ENCODE measurements at places on chromosomes 11 and 22.
A peak's percentile ranks its signal among the peaks of the same experiment; 100 is the strongest.

DNA sequence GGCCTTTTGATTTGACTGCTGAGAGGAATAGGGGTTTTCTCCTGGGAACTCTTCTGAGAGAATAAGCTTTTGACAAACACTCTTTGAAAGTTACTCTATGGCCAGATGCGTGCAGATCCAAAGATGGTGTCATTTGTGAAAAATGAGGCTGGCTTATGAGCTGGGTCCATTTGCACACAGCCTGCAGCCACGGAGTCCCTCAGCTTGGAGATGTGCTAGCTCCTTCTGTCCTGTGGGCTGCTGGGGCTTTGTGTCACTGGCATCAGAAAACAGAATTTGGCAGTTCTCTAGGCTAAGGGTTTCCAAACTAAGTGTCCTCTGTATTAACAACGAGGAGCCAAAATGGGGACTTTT, 702.4 kb downstream of the NTM start:
- no peak for DNase-seq

- DNase-seq, result peak; percentile 55
Measured at GRCh38 chr11:10856689-10857458, 979 bp downstream of the ZBED5 start.

DNA sequence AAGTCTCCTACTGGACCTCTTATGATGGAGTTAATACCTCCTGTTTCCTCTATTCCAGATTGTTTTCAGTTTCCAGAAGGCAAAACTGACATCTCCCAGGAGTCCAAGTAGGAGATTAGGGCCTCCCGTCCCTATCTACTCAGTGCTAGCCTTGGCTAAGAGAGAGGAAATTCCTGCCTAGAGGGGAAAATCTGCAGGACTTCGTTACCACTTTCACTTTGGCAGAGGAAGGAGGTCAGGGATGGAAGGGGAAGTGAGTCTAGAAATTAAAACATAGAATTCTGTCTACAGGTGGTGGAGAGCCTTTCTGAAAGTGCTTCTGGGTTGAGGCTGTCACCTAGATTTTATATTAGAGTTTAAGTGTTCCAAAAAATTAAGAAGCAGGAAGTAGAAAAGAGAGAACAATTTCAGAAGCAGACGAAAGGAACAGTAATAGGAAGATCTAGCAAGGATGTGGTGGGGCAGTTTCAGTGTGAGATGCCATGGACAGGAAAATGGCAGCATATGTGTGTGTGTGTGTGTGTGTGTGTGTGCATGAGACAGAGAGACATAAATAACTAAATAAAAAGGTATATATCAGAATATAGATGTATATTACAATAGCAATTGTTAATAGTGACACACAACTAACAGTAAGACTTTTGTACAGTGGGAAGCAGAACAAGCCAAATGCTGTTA, 2.4 kb upstream of the TRIM68 start:
- no peak for DNase-seq

GRCh38 chr11:47869544-47870393, 21.6 kb upstream of the NUP160 start:
- no peak for DNase-seq

DNA sequence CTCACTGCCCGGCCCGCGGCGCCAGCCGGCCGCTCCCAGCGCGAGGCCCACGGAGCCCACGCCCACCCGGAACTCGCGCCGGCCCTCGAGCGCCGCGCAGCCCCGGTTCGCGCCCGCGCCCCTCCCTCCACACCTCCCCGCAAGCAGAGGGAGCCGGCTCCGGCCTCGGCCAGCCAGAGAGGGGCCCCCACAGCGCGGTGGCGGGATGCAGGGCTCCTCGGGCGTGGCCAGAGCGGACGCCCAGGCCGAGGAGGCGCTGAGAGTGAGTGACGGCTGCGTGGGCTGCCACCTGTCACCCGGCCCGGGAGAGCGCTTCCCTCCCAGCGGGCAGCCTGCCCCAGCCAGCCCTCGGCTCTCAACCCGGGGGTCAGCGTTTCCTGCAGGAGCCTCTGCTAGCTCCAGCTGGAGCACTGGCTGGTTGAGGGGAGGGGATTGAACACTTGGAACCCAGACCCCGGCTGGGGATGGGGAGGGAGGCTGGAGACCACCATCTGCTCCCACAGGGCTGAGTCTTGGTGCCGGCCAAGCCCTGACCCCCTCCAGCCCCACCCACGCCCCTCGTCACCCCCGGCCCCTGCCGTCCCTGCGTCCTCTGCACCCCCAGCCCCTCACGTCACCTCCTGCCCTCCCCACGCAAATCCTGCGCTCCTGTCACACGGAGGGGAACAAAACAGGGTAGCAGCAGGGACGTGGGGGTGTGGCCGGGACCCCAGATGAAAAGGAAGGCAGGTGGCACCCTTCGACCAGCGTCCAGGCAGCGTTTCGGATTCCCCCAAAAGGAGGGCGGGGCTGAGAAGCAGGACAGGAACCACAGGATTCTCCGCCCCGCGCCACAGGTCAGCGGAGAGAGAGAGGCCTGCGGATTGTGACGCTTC, 157.0 kb downstream of the BRD1 start:
- no peak for DNase-seq

- no peak for DNase-seq
Measured at GRCh38 chr22:29703569-29704195, 16.1 kb upstream of the CABP7 start.

DNA sequence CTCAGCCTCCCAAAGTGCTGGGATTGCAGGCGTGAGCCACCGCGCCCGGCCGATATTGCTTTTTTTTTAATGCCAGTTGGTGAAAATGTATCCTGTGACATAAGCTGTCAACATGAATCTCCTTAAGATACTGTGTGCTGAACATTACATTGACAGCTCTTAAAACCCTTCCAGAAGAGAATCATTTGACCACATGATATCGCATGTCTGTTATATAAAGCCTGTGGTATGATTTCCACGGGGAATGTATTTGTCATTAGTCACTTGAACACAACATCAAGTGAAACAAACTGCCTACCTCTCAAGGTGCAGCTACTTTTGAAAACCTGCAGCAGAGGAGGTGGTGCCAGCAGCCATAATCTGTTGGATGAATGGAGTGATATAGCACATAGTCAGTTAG, 67.0 kb downstream of the BCL2L13 start:
- DNase-seq, result no peak

DNA sequence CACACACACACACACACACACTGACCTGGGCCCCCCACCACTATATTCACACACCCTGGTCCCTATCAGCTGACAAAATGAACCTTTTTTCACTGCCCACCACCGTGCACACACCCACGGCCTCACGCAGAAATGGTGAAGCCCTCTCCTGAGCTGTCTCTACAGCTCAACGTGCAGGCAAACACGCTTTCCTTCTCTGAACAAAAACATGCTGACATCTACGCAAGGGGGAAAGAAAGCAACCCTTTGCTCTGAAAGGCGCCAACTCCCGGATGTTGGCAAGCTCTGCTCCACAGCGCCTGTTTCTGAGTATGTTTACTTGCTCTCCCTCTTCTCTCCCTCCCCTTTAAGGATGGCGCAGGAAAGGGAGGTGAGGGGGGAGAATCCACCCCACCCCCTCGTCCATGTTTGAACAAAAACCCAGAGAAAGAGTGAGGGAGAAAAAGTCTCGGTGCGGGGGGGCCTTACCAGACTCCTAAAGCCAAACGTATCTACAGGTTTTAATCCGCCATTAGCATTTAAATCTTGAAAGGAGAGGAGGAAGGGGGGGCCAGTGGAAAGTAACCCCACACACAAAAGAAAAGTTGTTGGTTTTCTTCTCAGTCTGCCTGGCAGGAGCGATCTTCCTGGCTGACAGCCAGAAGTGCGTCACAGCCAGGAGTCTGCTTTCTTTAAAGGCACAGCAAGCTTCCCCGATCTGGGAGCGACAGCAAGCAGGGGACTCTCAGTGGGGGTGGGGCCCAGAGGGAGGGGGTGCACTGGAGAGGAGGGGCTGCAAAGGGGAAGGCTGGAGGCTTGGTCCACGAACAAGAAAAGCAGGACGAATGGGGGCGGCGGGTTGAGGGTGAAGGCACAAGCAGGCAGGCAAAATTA, 39.6 kb downstream of the NUMA1 start:
- peak; percentile 91 for DNase-seq

DNA sequence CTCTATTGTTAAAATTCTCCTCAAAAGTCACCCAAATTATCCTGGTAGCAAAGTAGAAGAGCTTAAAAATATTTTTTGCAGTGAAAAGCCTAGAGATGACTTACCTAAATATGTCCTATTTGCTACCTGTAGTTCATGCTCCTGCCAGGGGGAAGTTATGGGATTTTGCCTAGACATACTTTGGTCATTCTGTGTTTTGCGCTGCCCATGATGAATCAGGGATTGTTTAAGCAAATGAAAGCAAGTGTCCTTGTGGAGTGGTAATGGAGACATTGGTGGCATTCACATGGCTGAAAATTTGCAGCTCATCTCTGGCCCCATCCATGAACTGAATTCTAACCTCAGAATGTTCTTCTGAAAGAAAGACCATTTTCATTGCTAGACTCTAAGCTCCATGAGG, 14.6 kb upstream of the SESN3 start:
- no peak for DNase-seq

DNA sequence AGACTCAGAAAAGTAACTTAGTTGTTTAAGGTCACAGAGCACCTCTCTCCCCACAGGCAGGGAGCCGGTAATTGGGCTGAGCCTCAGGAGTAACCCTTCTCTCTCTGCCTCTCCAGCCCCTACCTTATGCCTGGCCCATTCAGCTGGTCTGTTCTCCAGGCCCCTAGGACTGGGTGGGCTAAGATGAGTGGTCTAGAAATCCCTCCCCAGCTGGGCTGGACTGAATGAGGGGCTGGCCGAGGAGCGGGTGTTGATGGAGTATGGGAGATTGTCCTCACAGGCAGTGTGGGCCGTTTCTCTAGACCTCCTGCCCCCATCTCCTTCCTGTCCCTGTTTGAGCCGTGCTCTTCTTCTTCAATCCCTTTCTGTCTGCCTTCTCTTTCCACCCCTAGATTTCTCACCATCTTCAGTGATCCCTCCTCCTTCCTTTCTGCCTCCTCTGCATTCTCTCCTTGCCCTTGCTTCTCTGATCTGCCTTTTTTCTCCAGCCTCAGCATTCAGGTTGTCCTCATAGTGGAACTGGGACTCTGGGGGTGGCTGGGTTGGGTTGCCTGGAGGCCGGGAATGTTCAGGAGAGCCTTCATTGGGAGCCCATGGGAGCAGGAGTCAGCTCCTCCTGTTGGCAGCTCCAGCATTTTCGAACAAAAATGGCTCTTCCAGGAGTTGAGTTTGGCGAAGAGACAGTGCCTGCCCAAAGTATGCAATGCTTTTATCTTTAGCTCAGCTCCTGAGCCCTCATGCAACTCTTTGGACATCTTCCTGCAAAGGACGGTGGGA, 7.6 kb downstream of the ST3GAL4 start:
- DNase-seq, result no peak

DNA sequence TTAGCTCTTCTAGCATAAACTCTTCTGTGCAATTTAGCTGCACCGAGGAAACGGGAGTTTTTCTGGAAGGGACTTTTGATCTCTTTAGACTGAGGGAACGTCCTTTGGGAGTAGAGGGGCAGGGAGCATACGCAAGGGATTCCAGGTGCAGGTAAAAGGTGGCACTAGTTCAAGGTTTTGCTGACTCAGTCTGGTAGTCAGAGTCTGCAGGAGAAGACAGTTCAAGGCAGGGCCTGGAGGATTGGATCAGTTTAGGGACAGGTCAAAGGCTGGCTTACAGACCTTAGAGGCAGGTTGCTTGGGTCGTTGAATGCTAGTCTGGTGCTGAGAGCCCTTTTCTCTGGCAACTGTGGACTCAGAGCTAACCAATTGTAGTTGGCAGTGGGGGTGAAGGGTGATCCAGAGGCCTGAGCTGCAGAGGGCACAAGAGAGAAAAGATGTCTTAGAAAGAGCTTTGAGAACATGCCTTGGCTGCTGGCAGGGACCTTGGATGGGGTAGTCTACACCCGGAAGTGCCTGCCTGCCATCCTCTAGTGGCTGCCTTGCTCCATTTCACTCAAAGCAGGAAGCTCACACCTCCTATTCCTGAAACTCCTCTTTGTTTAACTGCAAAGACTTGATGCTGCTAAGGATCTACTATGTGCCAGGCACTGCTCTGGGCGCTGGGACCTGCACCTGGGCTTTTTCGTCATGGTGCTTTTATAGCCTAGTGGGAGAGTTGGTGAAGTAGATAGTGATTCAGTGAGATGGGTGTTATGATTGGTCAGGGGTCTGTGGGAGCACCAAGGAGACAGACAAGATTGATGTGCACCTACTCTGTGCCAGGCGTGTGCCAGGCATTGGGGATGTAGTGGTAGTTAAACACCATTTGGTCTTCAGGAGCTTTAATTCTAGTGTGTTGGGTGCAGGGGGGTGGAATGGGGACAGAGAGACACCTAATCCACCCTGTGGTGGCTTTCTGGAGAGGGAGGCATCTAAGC, 17.1 kb downstream of the MIAT start:
- no peak for DNase-seq

- no peak for DNase-seq
Measured at GRCh38 chr22:35349704-35350538, 31.0 kb upstream of the HMOX1 start.

- DNase-seq, result no peak
Measured at GRCh38 chr11:46279126-46280099, 2.0 kb downstream of the CREB3L1 start.

GRCh38 chr11:134558916-134559601, 147.0 kb upstream of the B3GAT1 start:
- DNase-seq, result no peak

- peak; percentile 25 for DNase-seq
Measured at GRCh38 chr11:118715245-118715831, 35.9 kb upstream of the TREH start.

- DNase-seq, result no peak
Measured at GRCh38 chr11:12092714-12093113, 17.7 kb upstream of the MICAL2 start.

DNA sequence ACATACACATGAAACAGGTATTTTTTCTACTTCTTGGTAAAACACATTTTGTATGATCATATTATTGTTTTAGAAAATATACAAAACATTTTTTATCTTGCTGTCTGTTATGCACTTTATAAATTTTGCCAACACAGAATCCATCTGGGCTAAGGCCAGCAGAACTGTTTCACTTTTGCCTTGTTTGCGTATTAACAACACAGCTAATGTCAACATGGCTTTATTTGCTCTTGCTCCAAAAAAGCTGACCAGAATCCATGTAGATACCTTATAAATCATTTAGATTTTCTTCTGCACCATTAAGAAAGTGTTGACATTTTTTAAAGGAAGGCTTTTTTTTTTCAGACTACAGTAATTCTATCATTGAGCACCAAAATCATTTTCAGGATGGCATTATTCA, 58.1 kb upstream of the PGR start:
- DNase-seq, result no peak

- DNase-seq, result peak; percentile 74
Measured at GRCh38 chr22:35446365-35446764, 46.4 kb downstream of the MCM5 start.

GRCh38 chr11:129578006-129578405, 202.4 kb downstream of the BARX2 start:
- no peak for DNase-seq

DNA sequence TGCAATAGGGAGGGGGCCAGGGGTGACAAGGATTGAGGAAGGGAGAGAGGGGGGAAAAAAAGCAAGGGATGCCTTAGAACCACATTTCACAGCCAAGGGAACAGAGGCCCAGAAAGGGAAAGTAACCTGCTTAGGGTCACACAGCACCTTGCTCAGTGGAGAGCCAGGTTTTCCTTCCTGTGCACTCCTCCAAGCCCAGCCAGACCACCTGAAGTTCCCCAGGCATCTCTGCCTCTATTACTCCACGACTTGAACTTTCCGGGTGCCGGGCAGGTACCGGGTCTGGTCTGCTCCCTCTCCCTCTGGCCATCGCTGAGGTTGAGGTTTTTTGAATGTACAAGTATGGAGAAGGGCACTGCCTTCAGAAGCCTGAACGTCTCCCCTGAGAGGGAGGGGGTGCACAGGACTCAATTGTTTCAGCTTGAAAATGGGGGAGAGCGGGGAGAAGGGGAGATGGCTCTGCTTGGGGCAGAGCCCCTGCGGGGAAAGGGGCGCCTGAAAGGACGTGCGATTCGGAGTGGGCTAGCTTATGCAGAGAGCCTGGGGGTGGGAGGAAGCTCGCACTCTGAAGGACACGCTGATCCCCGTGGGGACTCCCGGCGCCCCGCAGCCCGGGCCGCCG, 516 bp upstream of the SERPINH1 start:
- DNase-seq, result no peak

Measured in MCF 10A (cell line).